ENCODE measurements at places on chromosomes 12 and 14.

DNA sequence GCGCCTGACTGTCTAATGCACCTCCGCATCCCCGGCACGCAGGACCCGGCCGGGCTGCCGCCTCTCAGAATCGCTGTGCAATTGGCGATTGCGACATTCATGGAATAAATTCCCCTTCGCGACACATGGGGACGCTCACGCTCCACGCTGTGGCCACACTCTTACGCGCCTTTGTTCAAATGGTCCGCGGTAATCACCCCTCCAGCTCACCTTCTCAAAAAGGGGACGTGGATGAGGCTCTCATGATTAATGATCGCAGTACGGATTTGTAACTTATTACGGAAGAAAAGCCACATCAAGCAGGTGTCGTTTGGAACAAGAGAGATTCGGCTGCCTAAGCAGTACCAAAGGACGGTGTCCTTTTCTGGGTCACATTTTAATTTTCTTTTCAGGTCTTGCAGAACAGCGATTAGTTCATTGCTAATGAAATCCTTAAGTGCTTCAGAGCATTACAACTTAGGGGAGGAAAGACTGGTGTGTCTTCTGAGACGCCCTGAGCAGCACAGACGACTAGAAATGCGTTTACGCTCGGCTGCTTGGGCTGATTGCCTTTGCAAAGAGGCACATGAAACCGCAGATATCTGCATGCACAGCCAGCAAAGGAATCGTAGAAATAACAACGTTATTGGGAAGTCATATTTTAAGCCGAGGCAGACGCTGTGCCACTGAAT, 37.3 kb upstream of the ADGRD1 start:
- DNase-seq = no peak

GRCh38 chr12:101855976-101856375, 21.4 kb upstream of the DRAM1 start:
- DNase-seq = no peak

- no peak for DNase-seq
Measured at GRCh38 chr14:38257507-38257906, 1.6 kb upstream of the CLEC14A start.

- no peak for DNase-seq
Measured at GRCh38 chr14:71703477-71703876, 228.8 kb upstream of the RGS6 start.

DNA sequence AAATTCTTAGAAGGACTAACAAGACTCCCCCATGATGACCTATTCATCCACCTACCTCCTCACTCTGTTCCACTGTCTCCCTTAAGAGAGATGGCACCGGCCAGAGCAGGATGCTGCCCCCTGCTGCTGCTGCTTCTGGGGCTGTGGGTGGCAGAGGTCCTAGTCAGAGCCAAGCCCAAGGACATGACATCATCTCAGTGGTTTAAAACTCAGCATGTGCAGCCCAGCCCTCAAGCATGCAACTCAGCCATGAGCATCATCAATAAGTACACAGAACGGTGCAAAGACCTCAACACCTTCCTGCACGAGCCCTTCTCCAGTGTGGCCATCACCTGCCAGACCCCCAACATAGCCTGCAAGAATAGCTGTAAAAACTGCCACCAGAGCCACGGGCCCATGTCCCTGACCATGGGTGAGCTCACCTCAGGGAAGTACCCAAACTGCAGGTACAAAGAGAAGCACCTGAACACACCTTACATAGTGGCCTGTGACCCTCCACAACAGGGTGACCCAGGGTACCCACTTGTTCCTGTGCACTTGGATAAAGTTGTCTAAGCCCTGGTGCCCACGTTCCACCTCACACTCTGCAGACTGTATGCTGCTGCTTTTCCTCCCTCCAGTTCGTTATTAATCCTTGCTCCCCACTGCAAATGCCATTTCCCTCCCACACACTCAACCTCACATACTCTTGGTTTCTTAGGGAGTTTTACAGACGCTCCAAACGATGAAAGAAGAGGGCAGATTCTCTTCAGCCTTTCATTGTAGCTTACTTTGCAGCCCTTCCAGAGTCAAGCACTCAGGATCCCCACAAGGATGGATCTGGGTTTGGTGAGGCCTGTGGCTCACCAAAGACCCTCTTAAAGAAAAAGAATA, at the start of gene RNASE8:
Gene RNASE8 (plus strand): TSS at position 20 of the 873 bp plus-strand sequence. CDS start 71 bp downstream, at position 91.
- DNase-seq = no peak

- no peak for DNase-seq
Measured at GRCh38 chr14:75213172-75213571, 36.8 kb upstream of the TMED10 start.

- DNase-seq = no peak
Measured at GRCh38 chr12:64270411-64270810, 48.3 kb upstream of the KICS2 start.

- no peak for DNase-seq
Measured at GRCh38 chr12:57096099-57096572, 7.2 kb downstream of the NAB2 start.

- DNase-seq = no peak
Measured at GRCh38 chr12:4320497-4320852, 538 bp upstream of the TIGAR start.

GRCh38 chr12:3420693-3421092, 70.3 kb upstream of the PRMT8 start:
- no peak for DNase-seq

- DNase-seq = no peak
Measured at GRCh38 chr12:105274571-105274970, 38.6 kb upstream of the APPL2 start.

GRCh38 chr14:37172024-37172869, at the start of gene SLC25A21:
TSS of gene SLC25A21 (minus strand) at chr14:37172606.
- DNase-seq = no peak

DNA sequence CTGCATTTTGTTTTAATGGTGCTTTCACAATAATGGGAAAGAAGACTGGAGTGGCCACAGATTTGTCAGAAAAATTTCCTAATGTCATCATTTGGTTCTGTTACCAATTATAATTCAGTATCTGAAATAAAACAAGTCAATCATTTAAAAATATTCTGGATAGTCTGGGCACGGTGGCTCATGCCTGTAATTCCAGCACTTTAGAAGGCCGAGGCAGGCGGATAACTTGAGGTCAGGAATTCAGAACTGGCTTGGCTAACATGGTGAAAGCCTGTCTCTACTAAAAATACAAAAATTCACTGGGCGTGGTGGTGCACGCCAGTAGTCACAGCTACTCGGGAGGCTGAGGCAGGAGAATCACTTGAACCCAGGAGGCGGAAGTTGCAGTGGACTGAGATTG, 4.0 kb upstream of the LIMA1 start:
- no peak for DNase-seq

DNA sequence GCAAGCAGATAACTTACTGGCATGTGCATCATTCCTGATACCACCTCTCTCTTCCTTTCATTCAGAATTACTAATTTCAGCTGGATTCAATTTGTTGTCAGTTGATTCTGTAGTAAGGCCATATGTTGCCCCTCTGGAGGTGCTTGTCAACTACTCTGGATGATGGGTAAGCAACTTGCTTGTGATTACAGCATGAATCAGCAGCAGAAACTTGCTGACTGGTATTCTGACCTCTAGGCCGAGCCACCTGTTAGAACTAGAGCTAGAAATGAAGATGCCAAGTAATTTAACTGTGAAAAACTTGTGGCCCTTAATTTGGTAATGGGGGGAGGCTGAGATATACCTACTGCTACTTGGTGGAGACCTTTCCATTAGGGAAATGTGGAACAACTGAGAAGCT, 5.1 kb downstream of the RNF10 start:
- no peak for DNase-seq

- no peak for DNase-seq
Measured at GRCh38 chr12:132766380-132767085, 4.9 kb upstream of the ANKLE2 start.

DNA sequence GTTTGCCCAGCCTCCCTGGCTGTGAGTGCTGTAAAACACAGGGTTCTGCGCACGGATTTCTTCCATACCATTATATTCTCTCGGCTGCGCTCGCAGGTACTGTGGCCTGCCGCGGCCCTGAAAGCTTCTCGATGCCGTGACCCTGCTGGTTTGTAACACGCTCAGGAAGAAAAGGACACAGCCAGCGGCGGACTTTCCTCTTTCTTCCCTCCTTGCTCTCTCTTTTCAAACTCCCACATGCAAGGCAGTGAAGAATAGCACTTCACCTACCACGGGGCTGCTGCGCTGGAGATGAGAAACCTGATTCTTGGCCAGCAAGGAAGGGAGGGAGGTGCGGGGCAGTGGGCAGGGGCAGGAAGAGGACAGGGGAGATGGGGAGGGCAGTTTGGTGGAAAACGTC, 130.2 kb downstream of the RBM19 start:
- no peak for DNase-seq

DNA sequence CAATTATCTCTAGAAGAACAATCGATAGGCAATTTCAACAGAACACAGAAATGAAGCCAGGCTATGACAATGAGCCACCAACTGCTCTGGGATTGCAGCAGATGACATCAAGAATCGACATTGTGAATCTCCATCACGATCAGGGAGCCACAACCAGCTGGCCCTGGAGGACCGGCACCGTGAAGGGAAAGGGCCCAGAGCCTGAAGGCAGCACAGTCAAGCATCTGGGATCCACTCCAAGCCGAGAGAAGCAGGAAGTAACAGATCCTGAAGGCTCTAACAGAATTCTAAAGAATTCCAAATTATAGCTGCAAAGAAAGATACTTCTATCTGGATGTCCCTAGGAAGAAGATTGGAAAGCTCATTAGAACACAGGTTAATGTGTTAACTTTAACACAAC, 61.0 kb downstream of the LRRC74A start:
- no peak for DNase-seq
